ENCODE measurements at places on chromosomes 1 and 21.

DNA sequence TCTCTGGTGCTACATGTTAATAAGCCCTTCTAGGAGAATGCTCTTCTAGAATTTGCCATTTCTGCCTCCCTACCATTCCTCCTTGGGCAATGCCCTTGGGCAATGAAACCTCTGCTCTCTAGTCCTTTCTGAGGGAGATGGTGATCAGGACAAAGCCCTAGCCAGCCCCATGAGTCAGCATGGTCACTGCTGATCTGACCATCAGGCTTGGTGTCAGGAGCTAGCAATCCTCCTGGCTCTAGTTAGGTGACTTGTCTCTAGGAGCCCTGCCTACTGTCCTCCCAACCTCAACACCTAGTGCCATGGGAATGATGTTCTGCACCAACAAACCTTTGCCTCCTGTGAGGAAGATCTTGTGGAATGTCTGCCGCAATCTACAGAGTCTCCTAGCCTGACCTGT lies 89.8 kb downstream of the NMNAT2 start:
- DNase-seq: no peak

DNA sequence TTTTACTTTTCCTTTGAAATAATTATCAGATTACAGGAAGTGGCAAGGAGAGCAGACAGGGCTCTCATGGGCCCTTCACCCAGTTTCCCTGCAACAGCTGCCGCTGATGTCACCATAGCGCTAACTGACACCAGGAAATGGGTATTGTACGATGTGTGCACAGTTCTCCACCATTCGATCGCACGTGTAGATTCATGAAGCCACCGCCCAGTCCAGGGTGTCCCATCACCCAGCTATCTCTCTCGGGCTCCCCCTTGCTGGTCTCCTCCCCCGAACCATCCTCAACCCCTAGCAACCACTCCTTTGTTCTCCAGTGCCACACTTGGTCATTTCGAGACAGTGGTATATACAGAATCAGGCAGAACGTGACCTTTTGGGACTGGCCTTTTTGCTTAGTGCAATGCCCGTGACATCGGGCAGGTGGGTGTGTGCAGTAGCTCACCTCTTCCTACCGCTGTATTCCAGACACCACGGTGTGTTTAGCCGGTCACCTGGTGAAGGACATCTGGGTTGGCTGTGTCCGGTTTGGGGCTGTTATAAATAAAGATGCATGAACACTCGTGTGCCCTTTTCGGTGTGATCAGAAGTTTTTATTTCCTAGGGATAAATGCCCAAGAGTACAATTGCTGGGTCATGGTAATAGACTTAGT lies 118.4 kb downstream of the CRYAA start:
- DNase-seq: peak; percentile 57

- no peak for DNase-seq
Observed at GRCh38 chr21:33566514-33566913, 22.0 kb downstream of the DONSON start.

DNA sequence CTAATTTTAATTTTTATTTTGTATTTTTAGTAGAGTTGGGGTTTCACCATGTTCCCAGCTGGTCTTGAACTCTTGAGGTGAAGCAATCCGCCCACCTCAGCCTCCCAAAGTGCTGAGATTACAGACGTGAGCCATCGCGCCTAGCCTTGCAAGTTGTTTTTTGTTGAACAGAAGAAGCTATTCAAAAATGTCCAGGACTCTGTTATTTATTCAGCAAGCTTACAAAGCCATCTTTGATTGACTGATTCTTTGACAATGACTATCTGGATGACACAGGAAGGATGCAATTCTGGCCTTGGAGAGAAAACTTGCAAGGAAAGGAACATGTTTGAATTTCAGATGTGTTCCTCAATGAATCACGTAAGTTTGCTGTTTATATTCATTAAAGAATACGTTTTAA lies 63.5 kb downstream of the MAP3K7CL start:
- no peak for DNase-seq

DNA sequence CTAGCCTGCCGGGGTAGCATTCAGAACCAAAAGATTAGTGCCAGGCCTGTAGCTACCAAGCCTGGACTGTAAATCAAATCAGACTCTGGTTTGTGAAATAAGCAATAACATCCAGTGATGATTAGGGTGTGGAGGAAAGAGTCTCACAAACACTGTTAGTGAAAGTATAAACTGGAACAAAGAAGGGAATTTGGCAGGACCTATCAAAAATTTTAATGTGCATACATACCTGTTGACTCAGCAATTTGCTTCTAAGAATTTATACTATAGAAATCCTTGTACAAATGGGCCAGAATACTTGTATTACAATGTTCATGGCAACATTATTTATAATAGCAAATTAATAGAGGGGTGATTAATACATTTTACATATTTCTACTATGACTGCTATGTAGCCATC lies 109.8 kb upstream of the WARS2 start:
- no peak for DNase-seq

DNA sequence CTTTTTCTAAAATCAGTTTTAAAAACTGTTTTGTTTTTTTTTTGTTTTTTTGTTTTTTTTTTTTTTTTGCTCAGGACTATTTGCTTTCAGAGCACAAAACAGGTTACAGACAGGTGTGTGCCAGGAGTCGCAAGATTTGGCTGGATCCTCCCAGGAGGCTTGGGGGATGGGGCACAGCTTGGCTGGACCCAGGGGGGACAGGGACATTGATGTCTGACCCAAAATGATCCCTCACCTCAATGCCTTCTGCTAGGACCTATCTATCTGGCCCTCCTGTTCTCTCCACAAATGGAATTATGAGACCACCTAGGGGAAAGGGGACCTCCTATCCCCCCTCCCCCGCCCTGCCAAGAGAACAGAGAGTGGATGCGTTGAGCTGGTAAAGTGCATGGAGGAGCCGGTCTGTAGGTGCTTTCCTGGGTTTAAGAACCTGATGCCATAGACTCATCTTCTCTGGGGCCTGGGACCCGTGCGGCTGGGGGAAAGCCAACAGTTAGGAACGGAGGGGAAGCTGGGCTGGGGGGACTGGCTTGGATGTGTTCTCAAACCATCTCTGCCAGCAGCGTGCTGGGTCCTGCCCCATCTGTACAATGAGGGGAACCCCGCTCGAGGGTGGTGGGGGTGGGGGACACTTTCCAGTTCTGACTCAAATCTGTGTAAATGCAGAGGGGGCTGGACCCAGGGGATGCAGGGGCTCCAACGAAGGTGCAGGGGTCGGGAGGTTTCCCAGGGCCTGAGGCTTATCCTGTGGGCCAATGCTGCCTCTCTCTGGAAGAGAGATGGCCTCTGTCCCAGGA lies 28.9 kb downstream of the RUNX3 start:
- no peak for DNase-seq

DNA sequence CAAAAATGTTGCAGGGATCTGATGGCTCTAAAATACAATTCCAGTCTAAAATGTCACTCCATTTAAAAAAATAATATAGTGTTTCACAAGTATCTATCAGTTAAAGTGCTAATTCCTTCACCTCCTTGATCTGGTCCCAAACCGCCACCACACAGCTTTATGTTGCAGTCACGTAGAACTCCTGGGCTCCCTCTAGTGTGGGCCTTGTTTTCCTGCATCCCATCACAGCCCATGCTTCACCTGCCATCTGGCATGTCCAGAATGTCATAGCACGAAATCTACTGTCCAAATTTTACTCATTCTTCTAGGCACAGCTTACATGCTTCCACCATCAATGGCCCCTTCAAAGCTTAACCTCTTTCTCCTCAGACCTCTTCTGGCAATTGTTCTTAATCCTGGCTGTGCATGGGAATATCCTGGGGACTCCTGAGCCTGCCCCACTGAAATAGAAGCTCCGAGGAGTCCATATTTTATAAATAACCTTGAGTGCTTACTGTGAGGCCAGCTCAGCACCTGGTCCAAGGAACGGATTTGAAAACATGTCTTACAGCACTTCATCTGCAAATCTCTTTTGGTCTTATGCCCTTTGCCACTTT lies 15.5 kb downstream of the FYB2 start:
- DNase-seq: peak; percentile 53

DNA sequence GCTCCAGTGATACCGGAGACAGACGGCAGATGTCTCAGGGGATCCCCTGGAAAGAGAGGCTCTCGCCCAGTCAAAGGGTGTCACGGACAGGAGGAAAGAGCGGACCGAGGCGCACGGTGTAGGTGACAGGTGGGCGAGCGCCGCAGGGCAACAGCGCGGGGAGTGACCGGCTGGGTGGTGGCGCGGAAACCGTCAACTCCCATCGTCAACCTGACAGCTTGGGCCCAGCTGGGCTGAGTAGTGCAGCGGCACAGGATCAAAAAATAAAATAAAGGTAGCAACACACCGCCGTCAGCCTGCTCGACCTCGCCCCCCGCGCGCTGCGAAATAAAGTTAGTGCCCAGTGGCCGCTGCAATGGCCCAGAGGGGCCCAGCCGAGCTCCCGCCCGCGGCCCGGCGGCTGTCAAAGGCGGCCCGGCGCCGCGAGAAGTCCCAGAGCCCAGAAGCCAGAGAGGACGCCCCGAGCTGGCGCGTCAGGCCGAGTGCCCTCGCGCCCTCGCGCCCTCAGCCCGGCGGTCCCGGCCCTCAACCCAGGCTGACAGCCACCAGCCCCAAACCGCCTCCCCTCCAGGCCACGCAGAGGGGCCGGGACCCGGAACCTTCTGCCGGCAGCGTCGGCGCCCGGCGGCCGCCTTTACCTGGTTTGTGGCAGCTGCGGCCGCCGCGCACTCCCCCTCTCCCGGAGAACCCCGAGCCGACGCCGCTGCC lies at the start of gene LYST:
Gene LYST (minus strand): TSS at position 702 of the 708 bp plus-strand sequence. CDS start 36,489 bp downstream, outside the sequence.
- peak; percentile 74 for DNase-seq

- DNase-seq: peak; percentile 13
Observed at GRCh38 chr1:74952786-74953185, 181.4 kb upstream of the LHX8 start.

DNA sequence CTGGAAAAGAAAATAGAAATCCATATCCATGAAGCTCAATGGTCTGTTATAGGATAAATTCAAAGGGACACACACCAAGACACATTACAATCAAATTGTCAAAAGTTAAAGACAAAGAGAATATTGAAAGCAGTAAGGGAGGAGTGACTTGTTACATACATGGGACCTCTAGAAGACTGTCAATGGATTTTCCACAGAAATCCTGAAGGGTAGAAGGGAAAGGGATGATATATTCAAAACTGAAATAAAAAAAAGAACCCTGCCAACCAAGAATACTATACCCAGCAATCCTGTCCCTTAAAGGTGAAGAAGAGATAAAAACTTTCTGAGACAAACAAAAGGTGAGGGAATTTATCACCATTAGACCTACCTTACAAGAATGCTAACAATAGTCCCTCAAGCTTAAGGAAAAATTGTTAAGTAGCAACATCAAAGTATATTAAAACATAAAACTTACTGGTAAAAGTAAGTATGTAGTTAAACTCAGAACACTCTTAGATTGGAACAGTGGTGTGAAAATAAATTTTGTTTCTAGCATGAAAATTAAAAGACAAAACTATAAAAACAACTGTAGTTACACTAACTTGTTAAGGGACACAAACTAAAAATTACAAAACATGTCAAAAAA lies 103.2 kb upstream of the APP start:
- DNase-seq: no peak

DNA sequence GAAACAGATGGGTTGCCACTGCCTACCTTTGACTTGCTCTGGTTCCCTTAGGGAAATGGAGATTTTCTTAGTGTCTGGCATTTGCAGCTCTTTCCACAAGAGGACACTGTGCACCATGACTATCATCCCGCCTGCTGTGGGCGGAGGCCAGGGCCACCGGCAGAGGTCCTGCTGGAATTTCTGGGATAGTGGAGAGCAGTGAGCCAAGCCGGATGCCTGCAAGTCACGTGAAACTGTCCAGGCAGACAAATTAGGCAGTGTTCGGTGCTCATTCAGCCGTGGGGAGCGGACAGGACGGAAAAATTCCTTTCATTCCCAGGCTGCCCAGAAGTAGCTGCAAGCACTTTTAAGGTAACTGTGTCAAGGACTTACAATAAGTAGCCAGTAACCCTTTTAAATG lies 43.4 kb downstream of the IGSF5 start:
- DNase-seq: peak; percentile 96

DNA sequence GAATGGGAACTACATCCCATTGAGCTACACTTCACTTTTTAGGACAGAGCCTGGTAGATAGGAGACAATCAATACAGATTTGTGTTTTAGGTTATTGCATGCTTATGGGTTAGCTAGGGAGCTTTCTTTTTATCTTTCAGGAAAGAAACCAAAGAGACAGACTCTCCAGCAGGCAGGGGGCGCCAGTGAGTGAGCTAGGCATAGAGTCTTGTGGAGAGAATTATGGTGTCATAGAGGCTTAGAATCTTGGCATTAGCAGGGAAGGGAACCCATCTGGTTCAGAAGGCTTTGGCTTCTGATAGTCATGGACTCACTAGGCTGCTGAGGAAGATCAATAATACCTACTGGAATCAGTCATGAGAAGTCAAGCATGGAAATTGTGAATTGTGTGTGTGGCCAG lies at the start of gene SMCP:
Gene SMCP (plus strand): TSS at position 281 of the 400 bp plus-strand sequence. CDS start 6,101 bp downstream, outside the sequence.
- DNase-seq: no peak

DNA sequence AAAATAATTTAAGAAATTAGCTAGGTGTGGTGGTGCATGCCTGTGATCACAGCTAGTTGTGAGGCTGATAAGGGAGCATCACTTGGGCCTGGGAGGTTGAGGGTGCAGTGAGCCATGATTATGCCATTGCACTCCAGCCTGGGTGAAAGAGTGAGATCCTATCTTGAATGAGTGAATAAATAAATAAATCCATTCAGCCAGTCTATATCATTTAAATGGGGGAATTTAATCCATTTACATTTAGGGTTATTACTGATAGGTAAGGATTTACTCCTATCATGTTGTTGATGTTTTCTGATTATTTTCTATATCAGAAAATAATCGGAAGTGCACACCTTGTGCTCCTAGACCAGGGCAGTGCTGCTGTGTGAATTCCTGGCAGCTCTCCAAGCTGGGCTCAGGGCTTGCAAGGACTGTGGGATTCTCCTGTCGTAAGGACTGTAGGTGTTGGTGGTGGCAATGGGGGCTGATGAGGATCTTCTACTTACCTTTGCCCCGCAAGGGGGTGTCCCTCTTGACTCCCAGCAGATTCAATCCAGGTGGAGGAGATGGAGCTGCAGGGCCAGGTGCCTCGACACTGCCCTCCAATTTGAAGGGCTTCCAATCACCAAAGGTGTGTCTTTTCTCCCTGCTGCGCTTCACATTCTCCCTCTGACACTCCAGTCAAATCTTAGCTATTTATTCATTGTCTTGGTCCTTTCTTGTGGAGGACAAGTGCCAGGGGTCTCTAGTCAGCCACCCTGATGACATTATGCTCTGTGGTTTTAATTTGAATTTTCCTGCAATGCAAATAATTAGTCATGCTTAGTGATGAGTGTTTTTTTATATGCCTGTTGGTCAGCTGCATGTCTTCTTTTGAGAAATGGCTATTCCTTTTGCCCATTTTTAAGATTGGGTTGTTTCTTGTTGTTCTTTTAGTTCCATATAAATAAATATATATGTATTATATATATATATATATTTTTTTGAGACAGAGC lies 14.1 kb upstream of the TRAPPC10 start:
- no peak for DNase-seq
